ENCODE measurements at places on chromosomes 1 and 21. TPM values are rescaled to one million over a fixed set of nuclear protein-coding genes. Genes with fewer than 3 reads are reported as not detected.
A peak's percentile ranks its signal among the peaks of the same experiment; 100 is the strongest.

DNA sequence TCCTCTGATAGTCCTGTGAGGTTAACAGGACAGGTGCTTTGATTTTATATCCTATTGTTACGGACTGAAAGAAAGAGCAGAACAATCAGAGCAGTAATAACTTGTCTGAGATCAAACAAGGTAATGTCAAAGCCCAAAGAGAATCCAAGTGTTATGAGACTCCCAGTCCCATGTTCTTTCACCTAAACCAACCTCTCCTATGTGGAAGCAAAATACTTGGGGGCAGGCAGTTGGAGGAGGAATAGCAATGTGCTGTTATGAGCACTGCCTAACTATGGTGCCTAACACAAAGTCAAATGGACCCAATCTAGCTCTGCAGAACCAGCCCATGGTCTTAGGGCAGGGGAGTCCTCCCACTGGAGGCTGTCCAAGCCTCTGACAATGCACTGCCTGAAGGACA is 28.1 kb downstream of the ACBD3 start:
- DNase-seq: no peak
- H3K36me3 ChIP-seq: peaks cover 19% of the 10 kb centered on the region
- H3K4me3 ChIP-seq: no peak overlapping the region
- peaks cover 4% of the 10 kb centered on the region for H3K4me1 ChIP-seq
- no peaks in the 10 kb centered on the region for H3K27me3 ChIP-seq

DNA sequence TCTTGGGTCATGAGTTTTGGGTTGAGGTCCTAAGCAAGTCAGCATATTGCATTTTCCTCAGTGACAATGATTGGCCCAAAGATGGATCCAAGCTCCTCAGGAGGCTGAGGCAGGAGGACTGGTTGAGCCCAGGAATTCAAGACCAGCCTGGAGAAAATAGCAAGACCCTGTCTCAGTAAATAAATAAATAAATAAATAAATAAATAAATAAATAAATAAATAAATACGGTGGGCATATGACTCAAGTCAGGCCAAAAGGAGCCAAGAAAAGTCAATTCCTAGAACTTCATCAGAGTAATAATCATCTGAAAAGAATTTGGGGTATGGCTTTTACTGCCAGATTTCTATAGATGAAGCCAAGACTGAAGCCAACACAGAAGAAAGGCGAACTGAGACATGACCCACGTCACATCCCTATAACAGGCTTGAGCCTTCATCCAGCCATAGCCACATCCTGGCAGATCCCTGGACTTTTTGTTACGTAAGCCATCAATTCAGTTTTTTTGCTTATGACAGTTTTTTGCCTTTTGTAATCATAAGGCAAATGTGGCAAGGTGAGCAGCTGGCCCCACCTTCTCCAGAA is 88.5 kb upstream of the NFASC start:
- DNase-seq: no peak
- no peak overlapping the region for H3K27ac ChIP-seq
- H3K4me1 ChIP-seq: no peaks in the 10 kb centered on the region
- no peaks in the 10 kb centered on the region for H3K36me3 ChIP-seq
- no peak overlapping the region for H3K4me3 ChIP-seq
- H3K27me3 ChIP-seq: peaks cover 2% of the 10 kb centered on the region

- DNase-seq: peak; percentile 2
- no peak overlapping the region for H3K27ac ChIP-seq
- peaks cover 2% of the 10 kb centered on the region for H3K4me1 ChIP-seq
- peaks cover 4% of the 10 kb centered on the region for H3K27me3 ChIP-seq
Measured at GRCh38 chr1:205580140-205580922, 51.5 kb downstream of the ELK4 start.

DNA sequence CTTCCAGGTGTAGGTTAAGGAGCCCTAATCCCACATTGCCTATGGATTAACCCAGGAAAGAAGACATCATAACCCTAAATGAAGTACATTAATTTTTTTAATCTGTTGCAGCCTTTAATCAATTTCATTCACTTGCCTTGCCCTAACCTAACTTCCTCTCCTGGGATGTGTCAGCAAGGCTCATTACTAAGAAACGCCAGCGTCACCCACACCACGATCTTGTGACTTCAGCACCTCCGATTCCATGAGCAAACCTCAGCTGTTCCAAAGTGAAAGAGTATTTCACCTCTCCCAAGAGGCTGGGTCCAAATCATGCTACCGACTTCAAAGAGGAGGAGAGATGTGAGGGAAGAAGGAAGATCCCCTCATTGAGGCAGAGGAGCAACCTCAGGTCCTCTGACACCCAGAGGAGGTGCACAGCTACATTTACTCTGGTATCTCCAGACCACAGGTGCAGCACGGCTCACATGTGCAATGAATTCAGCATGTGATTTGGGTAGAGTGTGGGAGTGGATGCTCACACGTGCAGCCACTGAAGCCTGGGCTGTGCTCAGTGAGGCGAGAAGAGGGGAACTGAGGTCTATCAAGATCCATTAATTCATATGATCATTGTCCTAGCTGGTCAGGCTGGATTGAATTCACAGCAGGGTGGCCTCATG is 134.1 kb downstream of the SLC30A10 start:
- H3K27ac ChIP-seq: no peak overlapping the region
- no peak for DNase-seq
- no peaks in the 10 kb centered on the region for H3K36me3 ChIP-seq
- H3K4me3 ChIP-seq: no peak overlapping the region
- H3K27me3 ChIP-seq: peaks cover 7% of the 10 kb centered on the region

DNA sequence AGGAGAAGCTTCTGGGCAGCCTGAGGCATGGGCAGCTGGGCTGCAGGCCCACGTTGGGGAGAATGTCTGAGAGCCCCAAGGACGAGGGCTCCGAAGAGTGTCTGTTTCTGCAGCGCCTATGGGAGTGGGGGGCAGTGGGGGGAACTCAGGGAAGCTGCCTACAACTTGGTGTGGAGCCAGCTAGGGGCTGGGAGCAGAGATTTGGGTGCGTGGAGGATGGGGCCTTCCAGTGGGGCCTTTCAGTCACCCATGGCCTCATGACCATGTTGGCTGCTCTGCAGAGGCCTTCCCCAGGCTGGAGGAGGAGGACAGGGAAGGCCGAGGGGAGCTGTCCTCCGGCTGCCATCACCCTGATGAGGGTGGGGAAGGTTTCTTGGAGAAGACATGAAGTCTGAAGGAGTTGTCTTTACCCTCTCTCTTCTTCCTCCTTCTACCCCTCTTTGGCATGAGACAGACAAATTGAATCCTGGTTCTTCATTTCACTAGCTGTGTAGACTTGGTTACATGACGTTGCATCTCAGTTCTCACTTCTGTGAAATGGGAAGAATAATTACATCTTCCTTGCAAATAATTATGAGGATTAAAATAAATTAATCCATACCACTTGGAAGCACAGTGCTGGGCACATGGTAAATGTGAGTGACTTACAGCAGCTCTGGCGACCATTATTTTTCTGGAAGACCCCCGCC is 8.3 kb downstream of the PPFIA4 start:
- H3K36me3 ChIP-seq: no peaks in the 10 kb centered on the region
- peaks cover 2% of the 10 kb centered on the region for H3K27me3 ChIP-seq
- H3K27ac ChIP-seq: no peak overlapping the region
- no peak for DNase-seq

The RIMKLA gene
- total RNA-seq: 1.2 TPM

- H3K27ac ChIP-seq: no peak overlapping the region
- H3K4me3 ChIP-seq: no peak overlapping the region
- peaks cover 26% of the 10 kb centered on the region for H3K27me3 ChIP-seq
- no peaks in the 10 kb centered on the region for H3K36me3 ChIP-seq
- DNase-seq: no peak
Measured at GRCh38 chr1:219661464-219662092, 48.7 kb upstream of the ZC3H11B start.

DNA sequence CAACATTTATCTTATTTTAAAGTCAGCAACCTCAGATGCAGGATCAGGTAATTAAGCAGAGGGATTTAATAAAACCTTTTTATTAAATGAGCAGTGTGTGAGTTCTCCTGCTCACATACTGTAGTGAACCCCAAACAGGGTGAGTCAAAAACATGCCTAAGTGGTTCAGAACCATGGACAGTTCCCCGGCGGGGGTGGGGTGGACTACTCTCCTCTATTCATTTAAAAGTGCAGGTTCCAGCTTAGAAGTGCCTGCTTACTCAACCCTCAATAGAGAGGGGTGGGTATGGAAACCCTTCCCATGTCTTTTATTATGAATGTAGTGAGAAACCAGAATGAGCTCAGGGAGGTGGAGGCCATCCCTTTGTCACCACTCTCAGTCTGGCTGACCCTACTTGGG is 397.9 kb downstream of the HHAT start:
- H3K27ac ChIP-seq: no peak overlapping the region
- peaks cover 8% of the 10 kb centered on the region for H3K27me3 ChIP-seq
- H3K4me1 ChIP-seq: no peaks in the 10 kb centered on the region
- H3K4me3 ChIP-seq: no peak overlapping the region

GRCh38 chr1:246784621-246785493 is 60.6 kb downstream of the SCCPDH start:
- H3K4me1 ChIP-seq: peaks cover 23% of the 10 kb centered on the region
- DNase-seq: peak; percentile 27
- H3K27me3 ChIP-seq: peaks cover 12% of the 10 kb centered on the region
- H3K36me3 ChIP-seq: no peaks in the 10 kb centered on the region
- H3K4me3 ChIP-seq: no peak overlapping the region
- no peak overlapping the region for H3K27ac ChIP-seq

DNA sequence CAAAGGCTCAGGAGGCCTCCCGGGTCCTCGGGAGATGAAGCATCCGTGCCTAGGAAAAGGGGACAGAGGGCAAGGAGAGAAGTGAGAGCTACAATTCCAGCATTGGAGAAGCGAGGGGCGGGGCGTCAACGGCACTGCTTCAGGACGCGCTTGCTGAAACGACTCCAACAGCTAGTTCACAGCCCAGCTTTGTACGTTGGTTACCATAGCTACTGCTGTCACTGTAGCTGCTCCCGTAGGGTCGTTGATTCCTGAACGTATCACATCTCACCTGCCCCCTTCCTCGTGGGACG is 63.1 kb downstream of the TOR1AIP2 start:
- peak overlapping the region; percentile 54 for H3K27ac ChIP-seq
- H3K27me3 ChIP-seq: no peaks in the 10 kb centered on the region
- no peak for DNase-seq
- peak overlapping the region; percentile 88 for H3K4me3 ChIP-seq
- H3K36me3 ChIP-seq: no peaks in the 10 kb centered on the region
- H3K4me1 ChIP-seq: peaks cover 22% of the 10 kb centered on the region

DNA sequence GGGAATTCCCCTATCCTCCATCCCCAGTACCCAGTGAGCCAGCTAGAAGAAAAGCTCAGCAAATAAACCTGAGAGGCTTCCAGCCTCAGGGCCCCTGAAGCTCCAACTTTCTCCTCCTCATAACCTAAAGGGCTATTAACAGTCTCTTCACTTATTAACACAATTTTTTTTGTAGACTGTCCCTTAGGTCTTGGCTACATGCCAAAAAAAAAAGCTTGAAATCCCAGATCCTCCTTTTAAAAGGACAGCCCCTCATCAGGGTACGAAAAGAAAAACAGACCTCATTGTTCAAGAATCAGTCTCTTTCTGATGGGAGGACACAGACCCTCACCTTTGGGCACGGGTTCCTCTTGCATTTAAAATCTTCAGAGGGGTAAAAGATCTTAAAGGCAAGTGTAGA is 72.8 kb upstream of the CD1D start:
- H3K27ac ChIP-seq: no peak overlapping the region
- no peak for DNase-seq
- no peaks in the 10 kb centered on the region for H3K36me3 ChIP-seq
- H3K4me1 ChIP-seq: no peaks in the 10 kb centered on the region
- H3K4me3 ChIP-seq: no peak overlapping the region

The LRRC7 gene
- total RNA-seq: not detected

- H3K4me3 ChIP-seq: no peak overlapping the region
- peaks cover 2% of the 10 kb centered on the region for H3K4me1 ChIP-seq
- H3K27ac ChIP-seq: no peak overlapping the region
- H3K36me3 ChIP-seq: peaks cover 30% of the 10 kb centered on the region
Measured at GRCh38 chr1:183548116-183548515, 42.1 kb downstream of the NCF2 start.

Measured in activated naive CD4-positive, alpha-beta T cell treated with anti-CD3 and anti-CD28 coated beads for 36 hours (primary cell).